ENCODE measurements at places on chromosomes 11 and 22.

- peak; percentile 18 for DNase-seq
Measured at GRCh38 chr11:14184028-14184940, 174.7 kb downstream of the RRAS2 start.

DNA sequence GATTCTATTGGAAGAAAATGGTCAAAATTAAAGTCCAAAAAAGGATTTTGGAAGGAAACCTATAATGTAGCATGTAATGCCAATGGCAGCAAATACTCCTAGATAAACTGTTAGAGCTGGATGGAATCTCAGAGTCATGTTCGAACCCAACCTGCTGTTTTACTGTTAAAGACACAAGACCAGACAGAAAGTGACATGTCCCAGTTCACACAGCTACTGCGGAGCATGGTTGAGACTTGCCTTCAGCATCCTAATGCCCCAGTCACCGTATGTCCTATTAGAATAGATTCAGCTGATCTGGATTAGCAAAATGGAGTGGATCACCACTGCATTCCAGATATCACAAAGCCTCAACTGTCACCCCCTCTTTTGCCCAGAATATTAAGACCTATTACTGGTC lies 14.9 kb downstream of the PISD start:
- no peak for DNase-seq

DNA sequence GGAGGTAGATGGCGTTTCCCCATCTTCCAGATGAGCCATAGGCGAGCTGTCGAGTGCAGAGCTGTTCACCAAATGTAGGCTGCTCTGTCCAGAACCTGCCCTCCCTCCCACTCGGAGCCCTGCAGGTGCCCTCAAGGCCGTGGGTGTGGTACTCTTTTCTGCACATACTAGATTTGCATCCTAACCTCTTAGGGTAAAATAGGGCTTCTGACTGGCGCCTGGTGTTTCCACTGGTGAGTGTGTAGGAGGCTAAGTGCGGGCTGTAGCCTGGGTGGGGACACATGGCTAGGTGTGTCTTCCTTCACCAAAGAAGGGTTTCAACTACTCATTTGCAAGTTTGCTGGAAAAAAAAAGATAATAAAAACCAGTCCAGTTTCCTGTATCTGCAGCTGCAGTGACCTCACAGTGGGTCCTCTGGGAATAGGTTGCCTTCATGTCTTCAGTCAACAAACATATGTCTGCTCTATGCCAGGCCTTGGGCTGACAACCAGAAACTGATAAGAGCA lies 8.5 kb downstream of the BIK start:
- peak; percentile 33 for DNase-seq

DNA sequence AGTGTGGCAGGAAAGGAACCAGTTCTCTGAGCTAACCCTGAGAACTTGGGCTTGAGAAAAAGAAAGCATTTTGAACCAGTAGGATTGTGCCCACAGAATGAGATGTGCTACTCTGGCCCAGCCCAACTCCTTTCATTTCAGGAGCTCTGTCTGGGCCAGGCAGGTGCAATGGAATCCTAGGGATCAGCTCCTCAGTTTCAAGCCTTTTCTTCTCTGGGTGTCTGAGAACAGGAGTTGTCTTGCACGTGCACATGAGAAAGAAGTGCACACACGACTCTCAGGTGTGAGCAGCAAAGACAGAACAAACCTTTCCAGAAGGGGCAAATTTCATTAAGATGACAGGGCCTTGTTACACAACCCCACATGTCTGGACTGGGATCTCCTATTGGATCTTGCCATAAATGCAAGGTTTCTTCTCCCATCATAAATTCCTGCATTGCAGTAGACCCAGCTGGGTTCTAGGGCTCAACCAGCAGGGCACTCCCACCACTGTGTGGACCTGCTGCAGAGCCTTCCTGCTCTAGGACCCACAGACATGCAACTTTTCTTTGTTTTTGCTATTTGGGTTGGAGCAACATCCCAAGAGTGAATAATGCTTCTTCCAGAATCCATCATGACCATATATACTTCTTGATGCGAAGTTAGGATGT lies 24.5 kb upstream of the GGTLC2 start:
- DNase-seq, result no peak

DNA sequence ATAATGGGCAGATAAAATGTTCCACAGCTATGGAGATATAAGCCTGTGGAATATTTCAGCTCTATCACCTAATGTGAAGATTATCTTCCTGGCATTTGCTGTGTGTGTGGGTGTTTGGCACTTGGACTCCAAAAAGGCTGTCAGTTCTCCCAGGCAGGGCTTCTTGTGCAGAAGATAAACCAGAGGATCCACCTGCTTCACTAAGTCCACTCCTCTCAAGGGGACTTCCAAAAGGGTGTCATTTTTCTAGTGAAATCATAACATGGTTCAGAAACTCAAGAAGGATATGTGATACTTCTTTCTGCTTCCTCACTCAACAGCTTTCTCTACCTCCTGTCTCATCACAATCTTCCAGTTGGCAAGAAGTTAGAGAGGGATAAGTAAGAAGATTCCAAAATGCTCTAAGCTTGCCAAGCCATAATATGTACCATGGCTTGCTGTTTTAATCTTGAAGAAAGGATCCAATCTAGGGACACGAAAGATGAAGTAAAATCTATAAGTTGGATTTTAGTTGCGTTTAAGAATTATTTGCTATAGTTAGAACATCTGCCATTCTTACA lies 206.2 kb upstream of the MTMR2 start:
- no peak for DNase-seq

DNA sequence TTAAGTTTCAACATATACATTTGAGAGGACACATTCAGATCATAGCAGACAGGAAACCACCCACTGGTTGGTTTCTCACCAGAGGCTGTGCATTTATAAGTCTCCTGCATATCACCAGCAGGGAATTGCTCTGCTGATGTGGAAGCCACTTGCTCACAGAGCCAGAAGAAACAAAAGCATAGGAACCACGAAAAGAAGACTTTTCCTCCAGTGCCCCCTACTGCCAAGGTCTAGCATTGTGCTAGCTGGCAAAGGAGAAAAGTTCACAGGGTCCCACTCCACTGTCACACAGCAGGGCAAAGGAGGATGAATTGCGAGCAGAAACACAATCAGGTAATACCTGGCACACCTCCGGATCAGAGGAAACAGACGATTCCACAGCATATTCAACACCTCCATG lies 28.9 kb upstream of the ISX start:
- no peak for DNase-seq

DNA sequence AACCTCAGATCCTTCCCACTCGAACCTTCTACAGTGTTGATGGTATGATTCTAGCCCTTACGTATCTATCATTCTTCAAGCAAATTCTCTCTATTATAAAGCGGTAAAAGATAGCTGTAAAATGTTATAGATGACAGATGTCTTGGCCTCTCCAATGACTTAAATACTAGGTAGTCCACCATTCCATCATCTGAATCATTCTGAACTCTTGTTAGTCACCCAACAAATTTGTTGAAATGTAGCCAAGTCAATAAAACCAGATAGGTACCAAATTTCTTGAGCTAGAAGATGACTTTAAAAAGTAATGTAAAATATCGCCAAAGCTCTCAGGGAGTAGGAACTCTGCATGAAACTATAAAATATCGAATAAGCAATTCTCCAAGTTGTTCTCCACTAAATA lies 32.6 kb upstream of the PICALM start:
- DNase-seq, result peak; percentile 66

DNA sequence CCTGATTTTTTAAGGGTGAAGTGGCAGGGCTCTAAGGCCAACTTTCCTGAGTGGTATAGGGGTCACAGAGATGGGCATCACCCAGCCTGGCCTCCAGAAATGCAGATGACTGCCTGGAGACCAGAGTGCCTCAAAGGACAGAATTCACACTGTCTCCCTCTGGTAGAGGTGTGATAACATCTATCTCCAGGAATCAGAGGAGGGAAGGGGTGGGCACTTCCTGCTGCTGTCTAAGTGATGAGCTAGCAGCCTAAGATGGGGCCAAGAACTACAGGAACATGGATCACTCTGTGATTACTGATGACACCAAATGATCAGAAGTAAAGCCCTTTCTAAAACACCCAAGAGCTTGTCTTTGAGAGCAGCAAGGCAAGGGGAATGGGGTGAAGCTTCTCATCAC lies 61.9 kb downstream of the C11orf58 start:
- DNase-seq, result no peak

- DNase-seq, result no peak
Measured at GRCh38 chr22:26287382-26288225, 118.3 kb downstream of the SEZ6L start.

DNA sequence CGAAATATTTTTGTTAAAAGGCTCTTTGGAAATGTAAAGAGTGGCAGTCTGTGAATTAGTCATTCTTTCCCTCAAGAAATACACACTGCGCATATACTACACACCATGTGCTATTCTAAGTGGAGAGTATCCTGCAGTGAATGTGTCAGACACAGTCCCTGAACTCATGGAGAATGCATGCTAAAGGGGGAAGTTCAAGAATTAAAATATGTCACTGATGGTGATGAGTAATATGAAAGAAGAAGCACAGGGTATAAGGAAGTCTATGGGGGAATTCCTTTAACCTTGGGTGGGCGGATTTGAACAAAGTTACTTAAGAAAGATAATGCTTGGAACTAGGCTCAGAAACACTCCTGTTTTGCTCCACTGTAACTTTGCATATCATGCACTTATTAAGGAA lies 153.0 kb downstream of the LRRC4C start:
- no peak for DNase-seq

- peak; percentile 58 for DNase-seq
Measured at GRCh38 chr22:19878461-19879245, 24.0 kb upstream of the GNB1L start.
